ENCODE measurements at places on chromosomes 12 and 14.

DNA sequence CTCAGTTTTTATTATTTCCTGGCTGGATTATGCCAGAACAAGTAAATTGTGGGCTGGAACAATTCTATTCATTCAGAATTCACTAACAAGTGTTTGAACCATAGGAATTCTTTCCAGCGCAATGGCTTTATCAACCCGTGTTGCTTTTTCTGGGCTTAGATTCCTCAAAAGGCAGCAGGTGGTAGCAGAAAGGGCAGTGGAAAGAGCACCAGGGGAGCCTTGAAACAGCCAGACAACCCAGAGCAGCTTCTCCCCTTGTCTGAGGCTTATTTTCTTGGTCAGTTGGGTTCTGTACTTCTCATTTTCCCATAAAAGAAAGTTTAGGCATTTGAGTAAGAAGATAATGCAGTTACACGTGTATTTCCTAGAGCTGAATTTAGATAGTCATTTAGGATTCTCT is 130.7 kb downstream of the OTOGL start:
- no peak overlapping the region for H3K27ac ChIP-seq
- H3K27me3 ChIP-seq: no peaks in the 10 kb centered on the region
- DNase-seq: no peak
- H3K36me3 ChIP-seq: no peaks in the 10 kb centered on the region
- no peak overlapping the region for H3K4me3 ChIP-seq

DNA sequence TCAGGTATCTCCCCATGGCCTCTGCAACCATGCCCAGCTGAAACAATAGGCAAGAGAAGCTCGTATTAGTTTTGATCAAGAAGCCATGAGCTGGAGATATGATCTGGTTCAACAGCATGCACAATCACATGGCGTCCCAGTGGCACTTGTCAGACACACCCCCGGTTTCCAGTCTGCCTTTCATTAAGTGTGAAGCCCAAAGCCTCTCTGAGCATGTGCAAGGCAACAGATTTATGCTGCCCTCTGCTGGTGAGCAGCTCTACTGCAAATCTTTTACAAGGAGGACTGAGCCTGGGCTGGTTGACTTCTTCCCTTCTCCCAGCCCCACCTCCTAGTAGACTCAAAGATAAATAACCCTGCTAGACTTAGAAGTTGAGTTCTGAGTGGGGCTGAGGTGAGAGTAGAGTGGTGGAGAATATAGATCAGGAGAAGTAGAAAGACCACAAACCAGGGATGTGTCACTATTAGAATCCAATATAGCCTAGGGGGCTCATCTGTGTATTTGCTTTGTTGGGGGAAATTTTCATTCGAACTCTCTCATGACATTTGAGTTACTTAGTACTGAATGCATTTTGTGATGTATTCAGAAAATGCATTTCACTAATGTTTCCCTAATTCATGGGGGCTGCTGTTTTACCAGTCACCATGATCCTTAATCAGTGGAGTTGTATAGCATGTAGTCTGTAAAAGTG is 53.7 kb upstream of the MBIP start:
- H3K4me3 ChIP-seq: no peak overlapping the region
- H3K36me3 ChIP-seq: no peaks in the 10 kb centered on the region
- no peaks in the 10 kb centered on the region for H3K27me3 ChIP-seq
- H3K27ac ChIP-seq: no peak overlapping the region

- no peak for DNase-seq
- H3K27me3 ChIP-seq: peaks cover 3% of the 10 kb centered on the region
- H3K27ac ChIP-seq: no peak overlapping the region
Observed at GRCh38 chr14:49876563-49877127, 16.2 kb upstream of the ARF6 start.

- no peak overlapping the region for H3K4me3 ChIP-seq
- H3K27me3 ChIP-seq: no peaks in the 10 kb centered on the region
- peak overlapping the region; percentile 78 for H3K27ac ChIP-seq
- no peaks in the 10 kb centered on the region for H3K36me3 ChIP-seq
- no peak for DNase-seq
Observed at GRCh38 chr12:25988505-25988904, 30.0 kb downstream of the RASSF8 start.

GRCh38 chr14:51360592-51360991 is 120.5 kb downstream of the TMX1 start:
- H3K4me3 ChIP-seq: no peak overlapping the region
- no peak for DNase-seq
- no peaks in the 10 kb centered on the region for H3K36me3 ChIP-seq
- H3K4me1 ChIP-seq: no peaks in the 10 kb centered on the region
- H3K27me3 ChIP-seq: no peaks in the 10 kb centered on the region

GRCh38 chr12:6452245-6452943 is 552 bp downstream of the TAPBPL start:
- no peak for DNase-seq
- no peaks in the 10 kb centered on the region for H3K27me3 ChIP-seq
- peak overlapping the region; percentile 80 for H3K4me3 ChIP-seq
- H3K4me1 ChIP-seq: peaks cover 9% of the 10 kb centered on the region
